ENCODE measurements at places on chromosomes 16 and 17. TPM values are rescaled to one million over a fixed set of nuclear protein-coding genes. Genes with fewer than 3 reads are reported as not detected.

Gene PKD1
- 77.0 TPM for total RNA-seq

Gene LRRC46
- total RNA-seq, result 0.60 TPM

Gene ABCC11
- total RNA-seq, result not detected

Gene PLXDC1
- 1.5 TPM for total RNA-seq

Gene RNF222
- total RNA-seq, result 0.18 TPM

Gene MMP2
- total RNA-seq, result not detected

DNA sequence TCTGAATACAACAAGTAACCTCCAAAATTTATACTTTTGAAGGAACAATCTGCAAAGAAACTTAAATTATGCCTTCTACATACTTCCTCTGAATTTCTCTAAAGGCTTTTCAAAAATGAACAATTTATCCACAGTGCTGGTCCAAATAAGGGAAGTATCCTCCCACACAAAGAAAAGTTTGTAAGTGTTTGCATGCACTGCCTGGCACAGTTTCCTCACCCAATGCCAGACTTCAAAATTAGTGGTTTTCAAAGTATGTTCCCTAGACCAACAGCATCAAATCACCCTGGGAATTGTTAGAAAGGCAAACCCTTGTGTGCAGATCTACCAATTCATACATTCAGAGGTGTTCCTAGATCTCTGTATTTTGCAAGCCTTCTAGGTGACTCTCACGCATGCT is 82.5 kb downstream of the PCTP start:
- DNase-seq, result no peak

- DNase-seq, result no peak
Observed at GRCh38 chr16:354971-355461, 2.5 kb upstream of the AXIN1 start.

DNA sequence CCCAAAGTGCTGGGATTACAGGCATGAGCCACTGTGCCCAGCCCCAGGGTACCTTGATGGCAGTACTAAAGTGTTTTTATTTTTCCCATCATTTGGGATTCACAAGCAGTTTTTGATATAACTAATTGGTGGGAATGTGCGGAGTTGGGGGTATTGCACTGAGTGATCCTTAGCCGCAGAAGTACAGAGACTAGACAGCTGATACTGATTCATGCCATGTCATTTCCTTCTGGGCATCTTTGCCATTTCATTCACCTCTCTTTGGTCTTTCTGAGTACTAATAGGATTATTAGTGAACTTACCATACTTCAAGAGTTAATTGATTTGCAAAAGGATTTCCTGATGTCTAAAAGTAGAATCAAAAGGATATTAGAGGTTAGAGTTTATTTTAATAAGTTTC is 9.7 kb downstream of the NMT1 start:
- DNase-seq, result no peak

- no peak for DNase-seq
Observed at GRCh38 chr16:78579020-78579419, 479.6 kb downstream of the WWOX start.

DNA sequence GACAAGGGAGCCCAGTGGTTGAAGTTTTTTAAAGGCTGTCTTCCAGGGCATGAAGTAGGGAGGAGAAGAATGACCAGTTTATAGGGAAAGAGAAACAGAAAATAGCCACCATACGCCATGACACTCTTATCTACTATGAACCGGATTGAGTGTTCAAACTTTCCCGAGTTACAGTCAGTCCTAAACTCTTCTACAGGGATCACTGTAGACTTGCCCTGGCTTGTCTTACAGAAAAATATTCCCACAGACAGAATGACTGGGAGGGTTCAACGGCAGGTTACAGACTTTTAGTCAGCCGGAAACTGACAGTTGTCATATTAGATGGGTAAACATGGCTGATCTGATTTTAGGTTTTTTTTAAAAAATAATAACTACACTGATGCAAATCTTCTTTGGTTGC is 662.5 kb upstream of the SOX9 start:
- no peak for DNase-seq

- DNase-seq, result no peak
Observed at GRCh38 chr17:59056857-59057256, 49.8 kb downstream of the TRIM37 start.

DNA sequence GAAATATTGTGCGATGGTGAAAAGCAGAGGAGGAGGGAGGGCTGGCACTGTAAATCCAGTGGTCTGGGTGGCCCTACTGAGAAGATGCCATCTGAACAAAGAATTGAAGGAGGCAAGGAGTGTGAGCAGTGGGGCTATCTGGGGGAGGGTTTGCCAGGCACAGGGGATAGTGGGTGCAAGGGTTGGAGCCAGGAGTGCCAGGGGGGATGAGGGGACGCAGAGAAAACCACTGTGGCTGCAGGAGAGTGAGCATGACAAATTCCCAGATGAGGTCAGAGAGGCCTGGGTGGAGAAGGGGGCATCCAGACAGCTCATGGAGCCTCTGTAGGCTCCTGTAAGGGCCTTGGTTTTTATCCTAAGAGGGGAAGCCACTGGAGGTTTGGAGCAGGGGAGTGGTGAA is 4.8 kb downstream of the XYLT2 start:
- no peak for DNase-seq

DNA sequence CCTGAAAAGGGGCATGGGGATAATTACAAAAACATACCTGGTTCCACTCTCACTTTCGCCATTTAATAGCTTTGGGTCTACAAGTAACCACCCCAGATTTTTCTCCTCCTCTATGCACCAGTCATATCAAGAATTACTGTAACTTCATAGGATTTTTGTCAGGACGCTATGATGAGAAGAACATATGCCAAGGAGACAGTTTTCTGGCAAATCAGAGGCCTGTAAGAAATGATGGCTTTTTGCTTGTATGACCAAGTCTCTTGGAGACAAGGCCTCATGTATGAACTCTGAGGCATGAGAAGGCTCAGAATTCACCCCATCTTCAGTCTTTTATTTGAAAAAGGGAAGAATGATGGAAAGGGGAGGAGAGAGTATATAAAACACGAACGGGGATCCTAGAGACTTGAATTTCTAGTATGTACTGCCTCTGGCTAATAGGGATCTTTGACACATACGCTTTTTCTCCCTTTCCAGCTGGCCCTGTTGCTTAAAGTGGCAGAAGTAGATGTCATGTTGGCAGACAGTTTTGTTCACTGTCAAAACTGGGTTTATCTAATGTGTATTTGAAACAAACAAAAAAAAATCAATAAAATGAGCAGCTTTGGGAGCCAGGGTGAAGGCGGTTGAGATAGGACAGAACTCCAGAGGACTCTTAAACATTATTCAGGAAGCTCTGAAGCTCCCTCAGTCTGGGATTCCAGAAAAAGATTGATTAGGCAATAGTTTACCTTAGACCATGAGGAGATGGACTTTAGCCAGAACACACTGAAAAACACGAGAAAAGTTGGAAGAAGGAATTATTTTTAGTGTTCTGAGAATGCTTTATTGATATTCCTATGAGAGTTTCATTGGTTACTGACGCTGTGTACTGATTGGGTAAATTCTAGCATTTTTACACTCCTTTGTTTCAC is 656.6 kb downstream of the WWOX start:
- no peak for DNase-seq

DNA sequence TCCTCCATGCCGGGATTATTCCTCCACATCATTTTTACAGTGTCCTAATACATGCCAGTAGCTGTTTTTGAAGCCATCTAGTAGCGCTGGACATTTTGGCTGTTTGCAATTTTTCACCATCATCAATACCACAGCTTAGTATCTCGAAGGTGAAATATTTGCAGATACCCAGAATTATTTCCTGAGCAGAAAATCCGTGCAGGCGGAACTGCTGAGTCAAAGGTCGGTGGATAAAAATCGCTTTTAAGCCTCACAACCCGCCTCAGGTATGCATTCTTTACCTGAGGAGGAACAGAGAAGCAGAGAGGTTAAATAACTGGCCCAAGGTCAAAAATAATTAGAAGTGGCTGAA is 584 bp upstream of the TNRC6A start:
- no peak for DNase-seq

DNA sequence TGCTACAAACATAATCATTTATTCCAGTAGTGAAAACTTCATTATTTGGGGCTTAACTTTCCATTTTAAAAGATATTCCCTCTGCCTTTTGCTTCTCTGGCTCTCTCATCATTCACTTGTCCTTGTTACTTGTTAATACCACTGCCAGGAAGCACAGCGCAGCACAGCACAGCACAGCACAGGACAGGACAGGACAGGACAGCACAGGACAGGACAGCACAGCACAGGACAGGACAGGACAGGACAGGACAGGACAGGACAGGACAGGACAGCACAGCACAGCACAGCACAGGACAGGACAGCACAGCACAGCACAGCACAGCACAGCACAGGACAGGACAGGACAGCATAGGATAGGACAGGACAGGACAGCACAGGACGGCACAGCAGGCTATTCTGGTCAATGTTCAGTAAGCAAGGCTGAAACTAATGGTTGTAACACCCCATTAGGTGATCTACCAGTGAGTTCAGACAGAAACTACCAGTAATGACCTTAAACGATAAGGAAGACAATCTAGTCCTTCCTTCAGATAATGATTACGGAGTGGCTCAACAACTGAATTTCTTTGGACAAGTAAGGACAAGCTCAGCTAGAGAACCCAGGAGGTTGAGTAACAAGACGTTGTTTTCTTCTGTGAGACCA is 31.9 kb downstream of the COG1 start:
- no peak for DNase-seq

DNA sequence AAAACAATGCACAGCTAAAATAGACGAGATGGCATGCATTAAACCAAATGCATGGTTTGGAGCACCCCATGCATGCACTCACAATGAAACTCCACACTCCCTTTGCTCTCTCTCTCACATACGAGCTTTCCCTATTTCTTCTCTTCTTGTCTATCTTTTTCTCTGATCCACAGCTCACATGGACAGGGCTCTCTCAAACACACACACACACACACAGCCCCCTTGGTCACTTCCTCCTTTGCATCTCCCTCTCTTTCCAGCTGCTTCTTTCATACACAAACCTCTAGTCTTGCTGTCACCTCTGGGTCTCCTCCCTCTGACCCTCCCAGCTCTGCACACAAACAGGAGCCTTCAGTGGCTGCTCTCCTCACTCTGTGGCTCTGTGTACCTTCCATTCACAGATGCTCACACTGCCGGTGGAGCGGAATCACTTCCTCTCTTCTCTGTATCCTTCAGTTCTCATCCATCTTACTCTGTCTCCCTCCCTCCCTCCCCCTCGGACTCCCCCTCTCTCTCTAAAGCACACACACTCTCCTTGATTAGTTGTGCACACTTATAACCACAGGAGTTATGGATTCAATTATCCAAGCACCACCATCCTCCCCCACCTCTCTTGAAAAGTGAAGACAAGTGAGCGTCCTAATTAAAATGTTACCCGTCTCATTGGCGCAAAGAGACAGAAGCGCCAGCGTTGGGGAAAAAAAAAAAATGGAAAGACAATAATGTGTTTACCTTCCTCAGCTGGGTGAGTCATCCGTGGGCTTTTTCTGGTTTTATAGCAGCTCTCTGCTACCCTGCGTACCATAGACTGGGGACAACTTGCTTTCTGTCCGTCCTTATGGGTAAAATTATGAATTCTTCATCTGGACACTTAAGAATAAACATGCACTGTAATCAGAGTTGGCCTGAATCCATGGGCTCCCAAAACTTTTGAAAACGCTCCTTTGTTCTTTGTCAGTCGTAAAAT is 90.8 kb downstream of the SHISA6 start:
- DNase-seq, result no peak

DNA sequence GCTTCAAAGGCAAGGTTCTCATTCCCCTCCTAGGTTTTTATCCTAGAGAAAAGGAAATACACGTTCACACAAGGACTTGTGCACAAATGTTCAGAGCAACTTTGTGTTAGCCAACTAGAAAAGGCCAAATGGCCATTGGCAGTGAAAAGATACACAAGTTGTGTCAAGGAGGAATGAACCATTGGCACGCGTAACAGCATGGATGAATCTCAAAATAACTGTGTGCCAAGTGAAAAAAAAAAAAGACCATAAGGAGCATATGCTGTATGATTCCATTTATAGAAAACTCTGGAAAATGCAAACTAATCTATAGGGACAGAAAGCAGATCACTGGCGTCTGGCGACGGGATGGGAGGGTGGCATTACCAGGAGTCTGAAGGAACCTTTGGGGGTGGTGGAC is 333.8 kb downstream of the SNX29 start:
- no peak for DNase-seq

GRCh38 chr17:76929601-76930000 is 61.4 kb downstream of the MGAT5B start:
- no peak for DNase-seq

DNA sequence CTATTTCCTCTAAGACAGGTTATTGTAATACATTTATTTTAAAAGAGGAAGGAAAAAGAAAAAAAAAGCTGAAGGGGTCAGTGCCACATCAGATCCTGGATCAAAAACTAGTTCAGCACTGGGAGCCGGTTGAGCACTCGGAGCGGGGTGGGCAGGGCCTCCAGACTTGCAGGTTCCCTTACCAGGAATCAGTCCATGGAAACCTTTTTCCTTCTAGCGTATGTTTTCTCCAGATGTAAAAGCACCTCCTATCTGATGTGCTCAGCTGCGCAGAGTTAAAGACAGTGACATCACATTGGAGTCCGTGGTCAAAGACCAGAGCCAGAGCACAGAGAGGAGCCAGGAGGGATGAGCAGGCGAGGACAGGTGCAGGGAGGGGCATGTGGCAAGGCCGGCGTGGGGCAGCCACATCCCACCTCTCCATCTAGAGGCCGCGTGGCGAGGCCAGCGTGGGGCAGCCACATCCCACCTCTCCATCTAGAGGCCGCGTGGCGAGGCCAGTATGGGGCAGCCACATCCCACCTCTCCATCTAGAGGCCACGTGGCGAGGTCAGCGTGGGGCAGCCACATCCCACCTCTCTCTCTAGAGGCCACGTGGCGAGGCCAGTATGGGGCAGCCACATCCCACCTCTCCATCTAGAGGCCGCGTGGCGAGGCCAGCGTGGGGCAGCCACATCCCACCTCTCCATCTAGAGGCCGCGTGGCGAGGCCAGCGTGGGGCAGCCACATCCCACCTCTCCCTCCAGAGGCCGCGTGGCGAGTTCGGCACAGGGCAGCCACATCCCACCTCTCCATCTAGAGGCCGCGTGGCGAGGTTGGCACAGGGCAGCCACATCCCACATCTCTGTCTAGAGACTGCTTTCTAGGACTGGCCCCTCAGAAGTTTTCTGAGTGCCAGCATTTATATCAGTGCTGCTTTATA is 166.8 kb upstream of the CHMP6 start:
- no peak for DNase-seq

Data from activated naive CD4-positive, alpha-beta T cell treated with anti-CD3 and anti-CD28 coated beads, Interleukin-2, amount 50 U/mL, for 72 hours (primary cell).